ENCODE measurements at places on chromosomes 4 and X.

GRCh38 chr4:129966175-129966574, 870.2 kb downstream of the C4orf33 start:
- no peak for DNase-seq

DNA sequence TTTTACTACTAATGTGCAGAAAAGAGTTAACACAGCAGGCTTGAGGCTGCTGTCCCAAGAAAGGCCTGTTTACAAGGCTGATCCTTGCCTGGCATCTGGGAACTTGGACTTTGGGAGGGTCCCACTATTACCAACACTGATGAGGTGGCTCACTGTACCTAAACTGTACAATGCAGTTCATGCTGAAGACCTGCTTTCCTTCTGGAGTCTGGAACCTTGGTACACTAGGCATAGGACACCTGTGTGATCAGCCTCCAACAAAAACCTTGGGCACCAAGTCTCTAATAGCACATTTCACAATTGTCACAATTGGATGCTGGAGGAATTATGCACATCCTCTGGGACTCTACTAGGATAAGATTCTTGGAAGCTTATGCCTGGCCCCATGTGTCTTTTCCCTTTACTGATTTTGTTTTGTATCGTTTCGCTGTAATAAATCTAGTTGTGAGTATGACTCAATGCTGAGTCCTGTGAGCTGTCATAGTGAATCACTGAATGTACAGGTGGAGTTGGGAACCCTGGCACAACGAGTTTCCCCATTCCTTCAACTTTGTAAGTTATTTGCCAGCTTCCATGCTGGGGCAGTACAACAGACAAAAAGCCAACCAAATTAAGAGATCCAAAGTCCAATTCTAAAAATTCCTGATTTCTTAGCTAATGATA, 45.9 kb downstream of the TEC start:
- peak; percentile 60 for DNase-seq

DNA sequence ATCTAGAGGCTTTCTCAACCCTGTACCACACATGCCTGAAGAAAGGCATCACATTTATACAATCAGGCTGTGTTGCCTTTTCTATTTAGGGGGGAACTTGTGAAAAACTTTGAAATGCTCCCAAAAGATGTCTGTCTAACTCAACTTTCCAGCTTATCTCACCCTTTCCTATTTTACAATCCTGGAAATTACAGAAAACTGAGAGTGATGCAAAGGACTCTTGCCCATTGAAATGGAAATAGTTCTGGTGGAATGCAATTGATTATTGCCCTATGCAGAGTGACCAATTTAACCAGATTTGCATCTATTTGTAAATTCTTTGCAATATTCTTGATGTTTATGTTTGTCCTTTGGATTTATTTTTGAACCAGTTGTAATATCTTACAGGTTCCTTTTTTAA, 77.3 kb downstream of the GALNT7 start:
- no peak for DNase-seq

DNA sequence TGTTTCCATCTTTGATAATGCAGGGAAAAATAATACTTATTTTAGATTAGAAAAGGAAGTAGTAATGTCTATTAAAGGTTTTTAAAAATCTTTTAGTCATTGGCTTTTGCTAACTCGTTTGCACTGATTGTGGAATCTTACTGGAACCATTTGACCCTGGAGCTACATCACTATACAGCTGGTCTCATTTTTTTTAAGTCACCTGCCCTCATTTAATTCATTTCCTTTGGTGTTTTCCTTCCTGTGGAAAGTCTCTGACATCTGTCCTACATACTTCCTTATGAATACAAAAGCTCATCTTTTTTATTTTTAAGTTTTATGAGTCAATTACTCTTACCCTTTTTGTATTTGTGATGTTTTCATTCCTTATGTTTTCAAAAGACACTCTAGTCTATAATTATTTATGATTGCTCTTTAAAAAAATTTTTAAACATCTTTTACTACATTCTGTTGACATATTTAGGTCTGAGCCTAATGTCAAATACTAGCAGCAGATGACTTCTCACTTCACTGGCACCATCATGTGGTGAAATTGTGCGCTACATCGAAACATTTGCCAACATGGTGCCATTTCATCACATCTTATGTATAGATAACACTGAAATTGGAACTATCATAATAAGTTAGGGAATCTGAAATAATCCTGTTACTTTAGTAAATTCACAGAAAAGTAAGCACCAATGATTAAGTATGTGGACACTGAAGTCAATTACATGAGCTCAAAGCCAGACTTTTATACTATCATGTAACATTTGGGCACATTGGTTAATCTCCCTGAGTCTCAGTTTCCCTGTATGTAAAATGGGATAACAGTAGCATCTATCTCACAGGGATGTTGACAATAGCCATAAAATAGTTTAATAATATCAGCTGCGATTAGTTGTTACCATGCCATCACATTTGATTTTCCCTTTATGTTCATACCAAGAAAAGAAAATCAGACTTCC, 9.4 kb upstream of the MMAA start:
- DNase-seq = no peak

All from epithelial cell of prostate (primary cell).